MCF 10A (cell line): ENCODE measurements at places on chromosomes 16 and 17. TPM values are rescaled to one million over a fixed set of nuclear protein-coding genes. Genes with fewer than 3 reads are reported as not detected.

DNA sequence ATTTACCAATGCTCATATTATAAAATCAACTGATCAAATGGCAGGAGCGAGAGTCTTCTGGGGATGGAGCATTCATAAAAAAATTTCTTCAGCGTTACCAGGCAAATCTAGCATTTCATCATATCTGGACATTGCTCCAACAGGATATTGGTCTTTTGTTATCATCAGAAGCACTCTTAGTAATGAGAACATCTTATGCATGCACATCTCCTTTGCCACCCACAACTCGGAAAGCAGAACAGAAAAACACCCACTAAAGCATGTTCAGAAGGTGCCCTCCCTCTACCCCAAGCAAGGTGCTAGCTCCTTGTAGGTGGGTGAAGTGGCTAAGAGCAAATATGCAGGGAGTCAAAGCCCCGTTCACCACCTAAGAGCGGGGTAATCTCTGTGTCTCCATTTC lies 18.9 kb downstream of the ARHGAP17 start:
- no peak for DNase-seq
- no peak overlapping the region for H3K27ac ChIP-seq
- no peaks in the 10 kb centered on the region for H3K27me3 ChIP-seq

DNA sequence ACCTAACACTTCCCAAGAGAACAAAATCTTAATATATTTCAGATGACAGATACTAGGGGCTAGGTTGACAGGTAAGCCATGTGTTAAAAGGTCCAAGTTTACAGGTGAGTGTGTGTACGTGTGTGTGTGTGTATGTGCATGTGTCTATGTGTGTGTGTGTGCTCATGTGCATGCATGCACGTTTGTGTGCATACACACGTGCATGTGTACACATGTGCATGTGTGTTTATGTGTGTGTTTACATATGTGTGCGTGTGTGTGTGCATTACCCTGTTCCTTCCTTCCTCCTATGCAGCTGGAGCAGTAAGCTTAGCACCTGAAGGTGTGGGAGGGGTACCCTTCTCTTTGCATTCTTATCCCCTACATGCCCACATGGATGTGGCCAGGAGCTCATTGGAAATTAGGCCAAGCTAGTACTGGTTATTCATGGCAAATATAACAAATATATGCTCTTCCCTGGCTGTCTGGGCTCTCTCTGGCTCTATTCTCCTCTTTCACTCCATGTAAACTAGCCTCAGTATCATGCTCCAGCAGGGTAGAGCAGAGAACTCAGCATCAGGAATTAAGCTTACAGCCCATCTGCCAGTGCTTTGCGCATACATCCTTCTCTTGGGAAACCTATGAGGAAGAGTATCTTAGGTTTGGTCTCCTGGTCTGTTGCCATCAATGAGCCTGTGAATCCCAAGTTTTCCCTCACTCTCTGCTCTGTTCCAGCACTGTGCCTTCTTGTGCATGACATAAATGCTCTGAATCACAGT lies 258.0 kb upstream of the MYOCD start:
- DNase-seq: no peak
- no peaks in the 10 kb centered on the region for H3K36me3 ChIP-seq
- no peak overlapping the region for H3K27ac ChIP-seq
- H3K4me3 ChIP-seq: no peak overlapping the region

- no peak overlapping the region for H3K27ac ChIP-seq
- H3K27me3 ChIP-seq: no peaks in the 10 kb centered on the region
- H3K36me3 ChIP-seq: no peaks in the 10 kb centered on the region
- DNase-seq: no peak
Observed at GRCh38 chr16:754656-755055, 5.9 kb upstream of the MSLN start.

DNA sequence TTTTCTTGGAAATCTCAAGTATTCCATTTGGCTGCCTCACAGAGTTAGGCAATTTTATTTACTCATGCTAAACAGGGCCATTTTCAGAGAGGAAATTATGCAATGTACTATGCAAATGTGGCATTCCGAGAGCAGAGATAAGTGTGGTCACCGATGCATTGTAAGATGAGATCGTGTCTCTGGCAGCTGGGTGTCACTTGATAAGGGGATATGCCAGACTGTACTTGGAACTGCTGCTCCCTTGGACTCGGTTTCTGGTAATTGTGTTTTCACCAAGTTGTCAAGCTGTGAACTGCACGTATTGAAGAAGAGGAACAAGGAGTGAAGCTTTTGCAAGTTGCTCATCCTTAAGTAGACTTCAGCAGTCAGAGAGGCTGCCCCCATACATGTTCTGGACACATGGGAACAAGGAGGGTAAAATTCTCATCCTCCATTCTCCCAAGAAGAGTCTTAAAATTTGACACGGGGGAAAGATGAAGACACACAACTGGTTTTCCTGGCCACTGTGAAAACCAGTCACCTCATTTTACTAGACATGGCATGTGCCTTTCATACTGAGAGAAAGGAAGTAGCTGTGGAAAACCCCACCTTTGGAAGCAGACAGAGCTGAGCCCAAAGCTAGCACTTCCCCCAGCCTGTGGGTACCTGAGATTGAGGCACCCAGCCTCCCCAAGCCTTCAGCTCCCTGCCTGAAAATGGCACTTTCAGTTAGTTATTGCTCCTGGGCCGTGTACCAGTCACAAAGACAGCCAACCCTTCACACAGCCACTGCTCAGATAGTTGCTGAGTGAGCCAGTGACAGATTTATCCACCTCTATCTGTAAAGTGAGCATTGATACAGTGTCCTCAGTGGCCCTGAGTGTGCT lies 150.7 kb downstream of the SOCS1 start:
- no peaks in the 10 kb centered on the region for H3K27me3 ChIP-seq
- peak; percentile 72 for DNase-seq
- peaks cover 7% of the 10 kb centered on the region for H3K4me1 ChIP-seq
- no peak overlapping the region for H3K4me3 ChIP-seq

GRCh38 chr17:57908278-57908677 lies 46.9 kb downstream of the CUEDC1 start:
- no peak overlapping the region for H3K27ac ChIP-seq
- no peak overlapping the region for H3K4me3 ChIP-seq
- H3K4me1 ChIP-seq: peaks cover 42% of the 10 kb centered on the region
- peaks cover 7% of the 10 kb centered on the region for H3K36me3 ChIP-seq
- no peaks in the 10 kb centered on the region for H3K27me3 ChIP-seq

- no peak overlapping the region for H3K27ac ChIP-seq
- no peaks in the 10 kb centered on the region for H3K36me3 ChIP-seq
Observed at GRCh38 chr17:79612468-79613194, 1.8 kb upstream of the RBFOX3 start.

GRCh38 chr17:17304521-17304985 lies 1.4 kb downstream of the NT5M start:
- DNase-seq: no peak
- H3K27me3 ChIP-seq: no peaks in the 10 kb centered on the region
- peaks cover 7% of the 10 kb centered on the region for H3K4me1 ChIP-seq

DNA sequence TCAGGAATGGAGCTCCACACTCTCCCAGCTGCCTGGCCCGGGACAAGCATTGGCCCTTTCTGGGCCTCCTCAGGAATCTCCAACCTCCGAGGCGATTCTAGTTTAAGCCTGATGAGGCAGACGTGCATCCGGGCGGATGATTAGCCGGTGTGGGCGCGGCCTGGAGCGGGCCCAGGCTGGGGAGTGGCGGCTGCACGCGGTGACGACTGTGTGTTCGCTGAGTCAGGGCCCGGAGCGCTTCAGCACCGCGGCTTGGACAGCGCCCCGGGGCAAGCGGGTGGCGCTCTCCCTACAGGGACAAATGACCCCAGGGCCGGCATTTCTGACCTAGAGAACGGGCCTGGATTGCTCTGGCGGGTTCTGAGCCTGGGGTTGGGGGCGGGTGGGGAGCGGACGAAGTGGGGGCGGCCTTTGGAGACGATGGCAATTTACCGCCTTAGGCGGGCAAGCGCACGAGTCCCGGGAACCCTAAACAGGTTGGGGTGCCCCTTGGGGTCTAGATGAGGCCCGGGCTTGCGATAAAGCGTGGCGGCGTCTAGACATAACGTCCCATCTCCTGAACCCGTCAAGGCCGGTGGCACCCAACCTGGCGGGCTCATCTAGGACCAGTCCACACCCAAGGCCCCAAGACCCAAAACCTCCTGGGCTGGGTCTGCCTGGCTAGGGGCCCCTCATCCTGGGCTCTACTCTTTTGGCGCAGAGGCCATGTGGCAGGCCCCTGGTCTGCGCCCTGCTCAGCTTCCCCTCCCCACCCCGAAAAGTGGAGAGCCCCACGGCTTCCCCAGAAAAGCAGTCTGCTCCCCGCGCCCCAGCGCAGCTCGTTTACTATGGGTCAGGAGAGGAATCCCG lies 22.3 kb upstream of the ZNHIT3 start:
- DNase-seq: peak; percentile 84
- H3K36me3 ChIP-seq: no peaks in the 10 kb centered on the region
- no peaks in the 10 kb centered on the region for H3K4me1 ChIP-seq

- DNase-seq: no peak
- no peak overlapping the region for H3K4me3 ChIP-seq
- H3K27me3 ChIP-seq: no peaks in the 10 kb centered on the region
- peaks cover 16% of the 10 kb centered on the region for H3K4me1 ChIP-seq
- peaks cover 5% of the 10 kb centered on the region for H3K36me3 ChIP-seq
- no peak overlapping the region for H3K27ac ChIP-seq
Observed at GRCh38 chr16:10868596-10869469, 8.2 kb upstream of the CIITA start.

GRCh38 chr17:71203953-71204352 lies 916.9 kb upstream of the SOX9 start:
- H3K36me3 ChIP-seq: no peaks in the 10 kb centered on the region
- H3K27ac ChIP-seq: no peak overlapping the region
- peaks cover 13% of the 10 kb centered on the region for H3K4me1 ChIP-seq
- no peaks in the 10 kb centered on the region for H3K27me3 ChIP-seq

DNA sequence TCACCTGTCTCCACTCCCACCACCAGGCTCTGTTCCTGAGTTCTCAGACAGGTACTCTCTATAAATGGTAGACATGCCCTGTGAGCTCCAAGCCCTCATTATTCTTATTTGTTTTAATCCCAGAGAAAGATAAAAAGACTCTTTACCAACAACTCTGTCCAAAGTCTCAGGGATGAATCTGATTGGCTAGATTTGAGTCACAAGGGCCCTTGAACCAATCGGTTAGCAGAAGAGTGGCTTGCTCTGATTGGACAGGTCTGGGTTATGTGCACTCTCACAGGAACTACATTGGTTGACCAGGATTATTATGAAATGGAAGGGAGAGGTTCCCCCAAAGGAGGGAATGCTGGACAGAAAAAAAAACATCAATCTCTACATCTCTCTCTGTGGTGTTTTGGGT lies 7.5 kb downstream of the COTL1 start:
- H3K4me1 ChIP-seq: peaks cover 8% of the 10 kb centered on the region
- no peaks in the 10 kb centered on the region for H3K27me3 ChIP-seq
- no peak overlapping the region for H3K27ac ChIP-seq
- no peak for DNase-seq
- peaks cover 11% of the 10 kb centered on the region for H3K36me3 ChIP-seq

DNA sequence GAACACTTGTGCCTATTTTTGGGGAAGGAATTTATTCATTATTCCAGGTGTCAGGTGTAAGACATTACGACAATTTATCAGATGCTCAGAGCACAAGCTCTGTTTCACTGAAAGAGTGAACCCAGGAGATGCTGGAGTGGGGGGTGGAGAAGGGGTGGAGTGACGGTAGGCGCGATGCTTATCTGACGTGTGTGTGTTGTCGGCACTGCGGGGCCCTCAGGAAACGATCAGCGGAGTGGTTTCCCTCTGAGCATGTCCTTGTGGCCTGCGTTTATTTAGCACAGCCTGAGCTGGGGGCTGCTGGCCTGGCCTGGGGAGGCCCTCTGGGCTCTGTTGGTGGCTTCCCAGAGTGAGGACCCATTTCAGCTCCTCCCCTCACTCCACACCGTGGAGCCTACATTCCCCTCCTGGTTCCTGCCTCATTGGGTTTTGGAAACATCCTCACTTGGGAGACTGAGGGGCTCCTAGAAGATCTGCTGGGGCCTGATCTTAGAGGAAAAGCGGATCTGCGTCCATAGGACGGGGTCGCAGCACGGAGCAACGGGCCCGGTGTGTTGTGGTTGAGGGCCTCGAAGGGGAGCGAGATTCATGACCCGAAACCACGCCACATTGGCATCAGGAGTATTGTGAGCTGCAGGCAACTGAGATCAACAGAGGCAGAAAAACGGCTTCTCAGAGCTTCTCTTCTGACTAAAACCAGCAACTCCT lies 19.0 kb upstream of the GNG13 start:
- no peaks in the 10 kb centered on the region for H3K4me1 ChIP-seq
- DNase-seq: no peak
- peaks cover 15% of the 10 kb centered on the region for H3K27me3 ChIP-seq
- H3K27ac ChIP-seq: no peak overlapping the region
- H3K4me3 ChIP-seq: no peak overlapping the region
- no peaks in the 10 kb centered on the region for H3K36me3 ChIP-seq

DNA sequence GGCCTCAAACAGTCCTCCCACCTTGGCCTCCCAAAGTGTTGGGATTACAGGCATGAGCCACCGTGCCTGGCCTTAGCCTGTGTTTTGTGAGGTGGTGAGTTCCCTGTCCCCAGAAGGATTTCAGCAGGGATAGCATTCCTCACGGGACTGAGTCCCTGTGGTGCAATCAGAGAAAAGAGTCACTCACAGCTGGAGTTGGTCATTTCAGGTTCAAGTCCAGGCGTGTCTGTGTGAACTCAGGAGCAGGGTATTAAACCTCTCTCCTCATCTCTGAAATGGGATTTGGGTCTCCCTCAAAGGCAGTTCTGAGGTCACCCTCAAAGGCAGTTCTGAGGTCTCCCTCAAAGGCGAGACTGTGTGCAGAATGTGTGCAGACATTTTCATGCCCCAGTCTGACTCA lies 28.6 kb downstream of the NPTX1 start:
- DNase-seq: peak; percentile 25
- H3K36me3 ChIP-seq: no peaks in the 10 kb centered on the region
- H3K4me3 ChIP-seq: no peak overlapping the region

DNA sequence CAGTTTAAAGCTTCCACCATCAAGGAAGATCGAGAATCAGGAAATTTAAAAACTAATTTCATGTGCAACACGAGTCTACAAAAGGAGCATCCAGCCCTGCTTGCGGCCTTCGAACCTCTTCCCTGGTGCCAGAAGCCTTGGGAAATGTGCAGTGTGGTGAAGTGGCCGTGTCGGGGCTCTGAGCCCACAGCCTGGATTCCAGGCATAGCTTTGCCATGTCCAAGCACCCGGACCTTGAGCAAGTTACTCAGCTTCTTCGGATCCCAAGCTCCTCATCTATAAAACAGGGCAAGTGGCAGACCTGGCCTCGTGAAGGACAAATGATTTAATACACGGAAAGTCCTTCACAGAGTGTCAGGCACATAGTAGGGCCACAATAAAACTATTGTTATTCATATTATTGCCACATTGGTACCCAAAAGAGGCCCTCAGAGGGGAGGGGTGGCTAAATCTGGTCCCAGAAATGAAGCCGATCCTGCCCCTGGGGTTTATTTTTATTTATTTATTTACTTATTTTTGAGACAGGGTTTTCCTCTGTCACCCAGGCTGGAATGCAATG lies 34.8 kb downstream of the COTL1 start:
- no peak for DNase-seq
- peak overlapping the region; percentile 9 for H3K27ac ChIP-seq
- no peaks in the 10 kb centered on the region for H3K4me1 ChIP-seq
- H3K27me3 ChIP-seq: no peaks in the 10 kb centered on the region
- H3K4me3 ChIP-seq: no peak overlapping the region

- H3K27ac ChIP-seq: no peak overlapping the region
- H3K4me1 ChIP-seq: no peaks in the 10 kb centered on the region
- no peak overlapping the region for H3K4me3 ChIP-seq
- no peaks in the 10 kb centered on the region for H3K36me3 ChIP-seq
- DNase-seq: no peak
Observed at GRCh38 chr16:85278839-85279238, 166.6 kb upstream of the CIBAR2 start.

The ITGAX gene
- 0.14 and 1.2 TPM in 2 replicates for total RNA-seq

The SERPINF2 gene
- total RNA-seq: 0.56 and 0.66 TPM in 2 replicates

The OR4D2 gene
- total RNA-seq: not detected in 2 replicates

The DRG2 gene
- total RNA-seq: 33.8 and 39.5 TPM in 2 replicates

The TBC1D28 gene
- not detected in 2 replicates for total RNA-seq

The CRYM gene
- total RNA-seq: 1.6 and 4.0 TPM in 2 replicates

The DRC3 gene
- total RNA-seq: 2.3 and 3.1 TPM in 2 replicates

The GH1 gene
- not detected in 2 replicates for total RNA-seq
